Fibroblast of lung (primary cell): ENCODE measurements at places on chromosomes 5 and 9. TPM values are rescaled to one million over a fixed set of nuclear protein-coding genes. Genes with fewer than 3 reads are reported as not detected.

The SV2C gene
- polyA plus RNA-seq = not detected in 2 replicates

The FOXD4L6 gene
- polyA plus RNA-seq = not detected in 2 replicates

DNA sequence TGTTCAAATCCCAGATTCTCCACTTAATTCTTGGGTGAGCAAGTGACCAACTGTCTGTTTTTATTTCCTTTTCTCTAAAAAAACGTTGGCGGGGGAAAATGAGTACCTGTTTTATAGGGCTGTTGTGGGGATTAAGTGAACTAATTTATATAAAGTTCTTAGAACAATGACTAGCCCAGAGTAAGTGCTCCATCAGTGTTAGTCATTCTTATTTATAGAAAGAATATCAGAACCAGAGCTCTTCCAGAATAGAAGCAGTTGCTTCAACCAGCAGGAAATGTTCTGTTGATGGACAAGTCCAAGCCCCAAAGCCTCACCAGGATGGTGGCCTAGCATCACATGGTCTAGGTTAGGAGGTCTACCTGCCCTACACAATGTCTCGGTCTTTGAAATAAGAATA is 379.2 kb downstream of the ACTL7B start:
- H3K36me3 ChIP-seq = no peaks in the 10 kb centered on the region
- peak; percentile 44 for DNase-seq
- H3K4me1 ChIP-seq = peaks cover 33% of the 10 kb centered on the region

DNA sequence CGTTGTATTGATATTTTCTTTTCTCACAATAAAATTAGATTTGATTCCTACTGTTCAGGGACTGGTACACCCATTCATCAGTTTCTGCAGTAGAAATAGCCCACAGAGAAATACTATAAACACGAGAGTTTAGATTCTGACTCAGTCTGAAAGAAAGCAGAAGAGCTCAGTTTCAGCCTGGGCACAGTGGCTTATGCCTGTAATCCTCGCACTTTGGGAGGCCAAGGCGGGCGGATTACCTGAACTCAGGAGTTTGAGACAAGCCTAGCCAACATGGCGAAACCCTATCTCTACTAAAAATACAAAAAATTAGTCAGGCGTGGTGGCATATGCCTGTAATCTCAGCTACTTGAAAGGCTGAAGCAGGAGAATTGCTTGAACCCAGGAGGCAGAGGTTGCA is 8.6 kb downstream of the ITK start:
- H3K4me3 ChIP-seq = no peak overlapping the region
- no peaks in the 10 kb centered on the region for H3K36me3 ChIP-seq
- no peak overlapping the region for H3K27ac ChIP-seq
- no peak for DNase-seq

DNA sequence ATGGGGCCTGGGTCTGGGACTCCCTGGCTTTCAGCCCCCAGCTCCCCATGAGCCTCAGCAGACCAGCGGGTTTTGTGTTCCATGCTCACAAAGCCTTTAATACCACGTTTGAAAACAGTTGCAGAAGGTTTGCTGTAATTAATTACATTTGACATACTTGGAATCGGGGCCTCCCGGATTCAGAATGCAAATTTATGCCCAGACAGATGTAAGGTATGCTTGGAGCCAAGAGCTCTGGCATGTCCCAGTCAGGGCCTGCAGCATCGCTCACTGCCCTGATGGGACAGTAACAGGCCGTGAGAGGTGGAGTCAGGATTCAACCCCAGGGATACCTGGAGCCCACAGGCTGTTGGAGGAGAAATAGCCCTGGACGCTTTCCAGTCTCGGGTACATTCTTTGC is 12.2 kb downstream of the ZNF618 start:
- peaks cover 5% of the 10 kb centered on the region for H3K4me1 ChIP-seq
- H3K36me3 ChIP-seq = no peaks in the 10 kb centered on the region
- no peak overlapping the region for H3K27ac ChIP-seq
- no peaks in the 10 kb centered on the region for H3K27me3 ChIP-seq
- H3K4me3 ChIP-seq = no peak overlapping the region

DNA sequence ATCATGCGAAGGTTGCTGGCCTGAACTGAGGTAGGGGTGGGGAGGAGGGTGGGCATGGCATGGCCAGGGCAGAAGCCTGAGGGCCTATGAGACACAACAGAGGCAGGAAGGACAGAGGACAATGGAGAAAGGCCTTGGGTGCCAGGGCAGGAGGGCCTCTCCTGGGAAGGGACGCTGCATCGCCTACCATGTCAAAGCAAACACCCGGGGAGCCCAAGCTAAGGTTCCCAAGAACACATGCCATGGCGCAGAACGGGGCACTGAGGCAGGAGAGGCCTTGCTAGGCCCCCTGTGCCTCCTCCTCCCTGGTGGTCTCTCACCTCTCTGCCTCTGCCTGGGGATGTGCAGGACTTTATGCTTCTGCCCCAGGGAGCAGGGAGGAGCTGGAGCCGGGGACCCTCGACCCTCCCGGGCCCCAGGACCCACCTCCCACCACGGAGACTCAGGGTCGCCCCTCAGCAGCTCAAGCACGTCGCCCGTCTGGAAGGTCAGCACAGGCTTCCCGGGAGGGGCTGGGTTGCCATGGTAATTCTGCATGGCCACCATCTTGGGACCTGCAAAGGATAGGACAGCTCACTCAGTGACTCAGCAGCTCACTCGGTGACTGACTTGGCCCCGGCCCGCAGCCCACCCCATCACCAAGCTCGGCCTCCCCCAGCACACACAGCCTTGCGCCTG is 40.3 kb upstream of the SARDH start:
- no peaks in the 10 kb centered on the region for H3K4me1 ChIP-seq
- H3K27me3 ChIP-seq = no peaks in the 10 kb centered on the region
- DNase-seq = no peak
- H3K4me3 ChIP-seq = no peak overlapping the region
- no peak overlapping the region for H3K27ac ChIP-seq

DNA sequence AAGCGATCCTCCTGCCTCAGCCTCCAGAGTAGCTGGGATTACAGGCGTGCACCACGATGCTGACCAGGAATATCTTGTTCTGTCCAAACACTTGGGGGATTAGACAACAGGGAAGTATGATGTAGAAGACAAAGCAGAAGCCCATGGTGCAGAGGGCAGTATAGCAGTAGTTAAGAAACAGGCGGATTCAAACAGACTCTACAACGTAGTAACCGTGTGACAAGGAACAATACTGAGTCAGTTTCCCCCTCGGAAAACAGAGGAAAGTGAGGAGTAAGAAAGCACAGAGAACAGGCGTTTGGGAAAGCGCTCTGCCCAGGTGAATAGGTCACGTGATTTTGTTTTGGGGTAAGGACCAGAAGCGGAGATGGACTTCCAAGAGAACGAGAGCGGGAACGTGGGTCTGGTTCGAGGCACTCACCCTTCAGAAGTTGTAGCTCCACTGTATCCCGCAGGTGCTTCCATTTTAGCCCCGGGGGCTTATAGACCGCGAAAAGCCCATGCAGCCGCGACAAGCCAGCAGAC is 306 bp downstream of the TRUB2 start:
- H3K4me3 ChIP-seq = peak overlapping the region; percentile 82
- peaks cover 9% of the 10 kb centered on the region for H3K4me1 ChIP-seq
- H3K27me3 ChIP-seq = no peaks in the 10 kb centered on the region
- H3K36me3 ChIP-seq = peaks cover 10% of the 10 kb centered on the region
- DNase-seq = no peak

The HEMGN gene
- not detected in 2 replicates for polyA plus RNA-seq

The ANKRD18B gene
- polyA plus RNA-seq = 0.82 and 0.85 TPM in 2 replicates

The SPATA31D4 gene
- not detected in 2 replicates for polyA plus RNA-seq

- H3K27ac ChIP-seq = peak overlapping the region; percentile 39
- H3K27me3 ChIP-seq = no peaks in the 10 kb centered on the region
- peaks cover 10% of the 10 kb centered on the region for H3K4me1 ChIP-seq
- peaks cover 5% of the 10 kb centered on the region for H3K36me3 ChIP-seq
- H3K4me3 ChIP-seq = no peak overlapping the region
Observed at GRCh38 chr5:76617229-76617628, 6.0 kb downstream of the F2RL2 start.

GRCh38 chr5:120550358-120550757 is 86.3 kb downstream of the PRR16 start:
- H3K4me3 ChIP-seq = no peak overlapping the region
- H3K27me3 ChIP-seq = no peaks in the 10 kb centered on the region
- no peak overlapping the region for H3K27ac ChIP-seq

DNA sequence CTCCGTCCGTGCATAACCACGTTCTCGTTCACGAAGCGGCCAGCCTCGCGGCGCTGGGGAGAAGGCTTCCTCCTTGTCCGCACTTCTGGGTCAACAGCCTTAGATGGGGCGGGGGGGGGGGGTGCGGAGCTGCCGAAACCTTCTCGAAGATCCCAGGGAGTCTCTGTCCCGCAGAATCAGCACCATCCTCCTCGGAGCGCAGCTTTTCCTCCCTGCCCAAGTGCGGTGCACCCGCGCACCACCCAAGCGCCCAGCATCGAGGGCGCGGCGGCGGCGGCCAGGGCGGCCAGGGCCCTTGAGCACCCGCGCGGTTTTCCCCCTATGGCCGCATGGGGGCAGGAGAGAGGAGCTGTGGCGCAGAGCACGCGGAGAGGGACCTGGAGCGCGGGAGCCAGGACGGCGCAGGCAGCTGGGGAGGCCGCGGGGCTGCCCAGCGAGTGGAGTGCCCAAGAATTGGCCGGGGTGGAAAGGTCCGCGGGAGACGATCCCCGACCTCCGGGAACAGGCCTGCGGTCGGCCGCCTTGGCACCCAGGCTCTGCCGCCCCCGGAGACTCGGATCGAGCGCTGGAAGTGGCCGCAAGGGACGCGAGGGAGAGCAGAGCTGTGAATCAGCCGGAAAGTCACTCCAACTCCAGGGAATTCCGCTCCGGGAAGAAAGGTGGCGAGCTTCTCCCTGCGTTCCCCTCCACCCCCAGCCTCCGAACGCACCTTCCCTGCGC is 43.1 kb downstream of the TMEM174 start:
- H3K4me1 ChIP-seq = no peaks in the 10 kb centered on the region
- H3K36me3 ChIP-seq = no peaks in the 10 kb centered on the region
- no peak overlapping the region for H3K27ac ChIP-seq
- DNase-seq = peak; percentile 77

The JAKMIP2 gene
- 0.51 and 6.5 TPM in 2 replicates for polyA plus RNA-seq

The FOXD4L5 gene
- not detected in 2 replicates for polyA plus RNA-seq
